ENCODE measurements at places on chromosomes 5 and 9. TPM values are rescaled to one million over a fixed set of nuclear protein-coding genes. Genes with fewer than 3 reads are reported as not detected.

Gene CBY3
- 0.53 TPM for polyA plus RNA-seq

Gene SLC6A19
- 0.15 TPM for polyA plus RNA-seq

Gene SUSD3
- 4.3 TPM for polyA plus RNA-seq

Gene HMMR
- 7.1 TPM for polyA plus RNA-seq

Gene ADAMTS2
- 39.0 TPM for polyA plus RNA-seq

Gene KCNN2
- polyA plus RNA-seq = 8.8 TPM

Gene OGN
- polyA plus RNA-seq = 618 TPM

Gene CARD9
- 1.4 TPM for polyA plus RNA-seq

Gene RETREG1
- polyA plus RNA-seq = 95.4 TPM

Gene CLK4
- polyA plus RNA-seq = 34.0 TPM

Gene GARIN3
- polyA plus RNA-seq = not detected

Gene THOC3
- polyA plus RNA-seq = 22.8 TPM

Gene PNPLA7
- 1.1 TPM for polyA plus RNA-seq

Gene LMNB1
- polyA plus RNA-seq = 52.3 TPM

Gene LHX2
- 1.8 TPM for polyA plus RNA-seq

Gene SNX18
- polyA plus RNA-seq = 27.1 TPM

Gene CYLC2
- not detected for polyA plus RNA-seq
